Common myeloid progenitor, CD34-positive (primary cell): ENCODE measurements at places on chromosomes 4 and X.

- DNase-seq: no peak
Observed at GRCh38 chr4:176063718-176064117, 1.9 kb upstream of the WDR17 start.

DNA sequence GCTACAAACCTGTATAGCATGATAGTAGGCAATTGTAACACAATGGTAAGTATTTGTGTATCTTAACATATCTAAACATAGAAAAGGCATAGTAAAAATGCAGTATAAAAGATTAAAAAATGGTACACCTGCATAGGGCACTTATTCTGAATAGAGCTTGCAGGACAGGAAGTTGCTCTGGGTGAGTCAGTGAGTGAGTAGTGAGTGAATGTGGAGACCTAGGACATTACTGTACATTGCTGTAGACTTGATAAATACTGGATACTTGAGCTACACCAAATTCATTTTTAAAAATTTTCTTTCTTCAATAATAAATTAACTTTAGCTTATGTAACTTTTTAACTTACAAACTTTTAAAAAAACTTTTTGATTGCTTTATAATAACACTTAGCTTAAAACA is 68.2 kb upstream of the MAML3 start:
- no peak for DNase-seq

GRCh38 chrX:149230689-149231088 is 274.4 kb downstream of the IDS start:
- no peak for DNase-seq

DNA sequence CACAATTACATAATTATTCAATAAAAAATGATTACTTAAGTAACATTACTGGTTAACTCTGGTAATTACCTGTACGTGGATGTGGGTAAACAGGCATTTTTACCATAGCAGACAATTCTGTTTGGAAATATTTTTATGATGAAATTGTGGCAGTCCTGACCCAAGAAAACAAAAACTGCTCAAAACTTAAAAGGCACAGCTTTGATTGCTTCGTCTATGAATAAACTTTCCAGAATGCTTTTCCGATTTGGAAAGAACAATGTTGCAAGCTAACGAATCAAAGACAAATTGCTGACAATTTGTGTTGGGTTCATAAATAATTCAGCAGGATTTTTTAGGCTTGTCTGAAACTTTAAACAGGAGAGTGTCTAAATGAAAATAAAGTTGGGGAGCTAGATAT is 150.6 kb upstream of the GYPA start:
- DNase-seq: no peak

DNA sequence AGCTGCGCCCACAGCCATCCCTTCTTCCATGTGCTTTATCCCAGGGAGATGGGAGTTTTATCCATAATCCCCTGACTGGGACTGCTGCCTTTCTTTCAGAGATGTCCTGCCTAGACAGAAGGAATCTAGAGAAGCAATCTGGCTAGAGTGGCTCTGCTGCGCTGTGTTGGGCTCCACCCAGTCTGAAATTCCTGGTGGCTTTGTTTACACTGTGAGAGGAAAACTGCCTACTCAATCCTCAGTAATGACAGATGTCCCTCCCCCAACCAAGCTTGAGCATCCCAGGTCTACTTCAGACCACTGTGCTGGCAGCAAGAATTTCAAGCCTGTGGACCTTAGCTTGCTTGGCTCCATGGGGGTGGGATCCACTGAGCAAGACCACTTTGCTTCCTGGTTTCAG is 116.9 kb upstream of the AR start:
- DNase-seq: no peak

DNA sequence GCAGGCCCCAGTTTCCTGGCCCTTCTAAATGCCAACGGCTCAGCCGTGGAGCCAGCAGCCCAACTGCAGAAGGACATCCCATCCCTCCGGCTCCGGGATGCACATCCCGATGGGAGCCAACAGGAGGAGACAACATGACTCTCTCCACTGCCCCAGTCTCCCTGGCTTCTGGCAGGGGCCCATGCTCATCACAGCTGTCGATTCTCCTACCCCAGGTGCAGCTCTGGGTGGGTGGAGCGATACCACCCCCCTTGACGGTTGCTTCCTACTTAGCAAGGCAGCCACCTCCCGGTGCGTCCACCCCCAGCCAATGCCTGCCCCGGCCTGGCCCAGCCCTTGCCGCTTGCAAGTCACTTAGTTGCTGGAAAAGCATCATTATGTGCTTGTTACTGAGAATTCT is 19.5 kb downstream of the ZNF275 start:
- DNase-seq: no peak

GRCh38 chr4:76830964-76831703 is 66.8 kb downstream of the SOWAHB start:
- no peak for DNase-seq

DNA sequence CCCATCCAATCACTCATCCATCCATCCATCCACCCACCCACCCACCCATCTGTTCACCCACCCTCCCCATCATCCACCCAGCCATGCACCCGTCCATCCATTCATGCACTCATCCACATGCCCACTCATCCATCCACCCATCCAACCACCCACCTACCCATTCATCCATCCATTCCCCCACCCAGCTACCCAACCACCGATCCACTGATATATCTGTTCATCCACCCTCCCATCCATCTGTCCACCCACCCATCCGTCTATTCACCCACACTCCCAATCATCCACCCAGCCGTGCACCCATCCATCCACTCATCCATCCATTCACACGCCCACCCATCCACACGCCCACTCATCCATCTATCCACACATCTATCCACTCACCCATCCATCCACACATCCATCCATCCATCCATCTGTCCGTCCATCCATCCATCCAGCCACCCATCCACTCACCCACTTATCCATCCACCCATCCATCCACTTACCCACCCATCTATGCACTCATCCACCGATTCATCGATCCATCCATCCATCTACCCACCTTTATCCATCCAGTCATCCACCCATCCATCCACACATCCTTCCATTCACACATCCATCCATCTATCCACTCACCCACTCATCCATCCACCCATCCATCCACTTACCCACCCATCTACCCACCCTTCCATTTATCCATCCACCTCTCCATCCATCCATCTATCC is 28.4 kb downstream of the ASMTL start:
- DNase-seq: no peak
